K562 (cell line): ENCODE measurements at places on chromosomes 13 and 19. TPM values are rescaled to one million over a fixed set of nuclear protein-coding genes. Genes with fewer than 3 reads are reported as not detected.

Gene ZNF681
- polyA plus RNA-seq: 3.1 and 4.9 TPM in 2 replicates

Gene PDX1
- polyA plus RNA-seq: not detected in 2 replicates

Gene TEX26
- not detected in 2 replicates for polyA plus RNA-seq

- H3K36me3 ChIP-seq: no peaks in the 10 kb centered on the region
- H3K4me3 ChIP-seq: no peak overlapping the region
- no peaks in the 10 kb centered on the region for H3K27me3 ChIP-seq
- no peak for DNase-seq
Observed at GRCh38 chr13:31322702-31323405, 123.1 kb downstream of the B3GLCT start.

Gene CACNG7
- not detected in 2 replicates for polyA plus RNA-seq

Gene ELF1
- polyA plus RNA-seq: 24.7 and 27.6 TPM in 2 replicates
